NCI-H1105 treated with DMSO at 0.1 percent for 48 hours (cell line): ENCODE measurements at places on chromosomes 12 and 14.

GRCh38 chr12:28601570-28602058, 411.4 kb downstream of the CCDC91 start:
- DNase-seq: no peak

DNA sequence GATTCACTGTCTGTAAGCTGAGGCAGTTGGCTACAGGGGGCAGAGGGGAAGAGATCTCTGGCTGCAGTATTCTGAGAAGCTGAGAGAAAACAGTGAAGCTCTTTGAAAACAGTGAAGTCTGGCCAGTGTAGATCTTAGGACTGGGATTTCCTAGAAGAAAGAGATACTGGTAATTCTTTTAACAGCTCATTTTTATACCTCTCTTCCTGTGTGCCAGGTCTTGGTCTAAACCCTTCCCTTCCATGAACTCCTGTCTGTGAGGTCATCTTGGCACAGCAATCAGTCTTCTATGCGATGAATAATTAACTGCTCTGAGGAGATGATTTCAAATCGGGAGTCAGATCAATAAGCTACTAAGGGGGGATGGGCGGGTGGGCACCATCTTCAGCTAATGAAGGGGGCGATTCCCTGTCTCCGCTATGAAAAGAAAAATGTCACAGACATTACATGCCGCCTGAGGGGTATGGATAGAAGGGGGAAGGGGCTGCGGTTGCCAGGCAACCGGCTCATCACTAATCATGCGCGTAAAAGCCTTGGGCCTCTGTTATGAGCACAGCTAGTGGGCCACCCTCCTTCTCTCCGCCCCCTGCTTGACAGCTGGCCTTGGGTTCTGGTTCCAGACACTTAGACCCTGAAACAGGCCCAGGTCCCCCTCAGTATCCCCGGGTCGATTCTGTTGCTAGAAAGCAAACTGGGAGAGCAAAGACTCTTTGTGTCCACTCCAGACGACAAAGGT, 75.3 kb upstream of the CEP83 start:
- no peak for DNase-seq

DNA sequence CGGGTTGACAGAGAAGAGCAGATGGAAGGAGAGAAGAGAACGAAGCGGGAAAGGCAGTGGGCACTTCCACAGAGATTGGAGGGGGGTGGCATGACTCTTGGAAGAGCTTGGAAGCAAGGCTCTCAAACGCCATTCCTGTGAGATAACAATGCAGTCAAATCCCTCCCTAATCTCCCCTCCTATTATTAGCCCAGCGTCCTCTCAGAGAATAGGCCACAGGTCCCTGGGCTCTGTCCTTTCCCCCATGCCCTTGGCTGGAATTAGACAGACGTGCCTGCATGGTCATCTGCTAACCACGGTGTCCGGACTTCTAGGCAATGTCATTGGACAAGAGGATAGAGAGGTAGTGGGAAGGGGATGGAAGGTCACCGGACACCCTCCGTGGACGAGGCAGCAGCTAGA, 8.0 kb upstream of the MYH7 start:
- DNase-seq: no peak

- peak; percentile 81 for DNase-seq
Observed at GRCh38 chr14:88868558-88869159, 44.2 kb downstream of the TTC8 start.

GRCh38 chr14:73526036-73526984, 10.6 kb upstream of the ACOT1 start:
- DNase-seq: no peak

GRCh38 chr14:95196268-95196667, 38.9 kb upstream of the DICER1 start:
- DNase-seq: no peak

- peak; percentile 88 for DNase-seq
Observed at GRCh38 chr14:69574263-69574953, at the start of gene CCDC177. Gene CCDC177, minus strand, starts transcription at chr14:69574871. Its CDS starts 1,249 bp downstream, at chr14:69573622.

- no peak for DNase-seq
Observed at GRCh38 chr12:31944299-31944698, 14.9 kb upstream of the RESF1 start.

- peak; percentile 10 for DNase-seq
Observed at GRCh38 chr12:26245175-26245942, 50.0 kb downstream of the SSPN start.

GRCh38 chr12:55983232-55983842, 9.5 kb downstream of the RAB5B start:
- no peak for DNase-seq

DNA sequence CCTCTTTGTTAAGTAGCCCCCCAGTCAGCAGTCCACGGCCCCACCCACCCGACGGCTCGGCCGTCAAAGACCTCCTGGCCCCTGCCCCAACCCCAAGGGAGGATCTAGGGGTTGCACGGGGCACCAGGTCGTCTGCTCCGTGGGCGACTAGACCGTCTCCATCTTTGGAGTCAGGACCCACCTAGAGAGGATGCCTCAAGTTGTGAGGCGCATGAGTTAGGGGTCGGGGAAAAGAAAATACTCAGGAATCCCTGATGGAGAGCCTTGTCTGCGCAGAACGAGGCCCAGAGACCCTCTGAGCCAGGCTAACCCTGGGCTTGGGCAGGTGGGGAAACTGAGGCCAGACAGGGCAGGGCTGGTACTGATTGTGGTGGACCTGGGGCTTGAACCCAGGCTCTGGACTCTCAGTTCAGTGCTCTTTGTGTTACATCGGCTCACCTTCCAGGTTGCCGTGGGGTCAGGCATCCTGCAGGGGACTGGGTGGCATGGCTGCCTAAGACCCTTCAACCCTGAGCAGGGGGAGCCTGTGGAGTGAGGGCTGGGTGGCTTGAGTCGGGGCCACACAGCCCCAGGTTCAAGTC, 839 bp downstream of the OTUB2 start:
- no peak for DNase-seq

DNA sequence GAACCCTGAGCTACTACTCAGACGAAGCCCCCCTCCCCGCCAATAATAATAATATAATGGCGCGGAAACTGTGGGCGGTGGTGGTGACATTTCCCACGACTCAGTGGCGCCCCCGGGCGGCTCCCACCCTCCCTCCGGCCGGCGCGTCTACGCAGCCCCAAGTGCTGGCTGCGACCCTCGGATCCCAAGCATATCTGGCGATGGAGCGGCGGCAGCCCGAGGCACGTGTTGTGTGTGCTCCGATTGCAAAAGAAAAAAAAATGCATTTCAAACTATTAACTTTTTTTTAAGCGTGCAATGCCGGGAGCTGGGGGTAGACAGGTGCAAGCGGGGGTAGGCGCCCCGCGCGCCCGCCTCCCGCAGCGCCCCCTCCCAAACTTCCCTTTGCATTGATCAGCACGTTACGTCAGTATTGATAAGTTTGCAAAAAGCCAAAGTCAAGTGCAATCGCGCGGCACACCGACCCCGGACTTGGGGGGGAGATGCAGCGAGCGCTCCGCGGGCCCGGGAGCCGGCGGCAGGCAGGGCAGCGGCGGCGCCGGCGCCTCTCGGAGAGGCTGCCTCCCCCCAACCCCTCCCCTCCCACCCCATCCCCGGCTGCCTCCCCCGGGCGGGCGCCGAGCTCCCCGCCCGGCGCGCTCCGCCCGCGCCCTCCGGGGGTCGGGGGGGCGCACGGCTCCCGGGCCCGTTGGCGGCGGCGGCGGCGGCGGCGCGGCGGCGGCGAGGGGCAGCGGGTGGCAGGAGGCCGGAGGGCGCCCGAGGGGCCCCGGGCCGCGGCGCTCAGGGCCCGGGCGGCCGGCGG, 113.1 kb upstream of the MYL2 start:
- DNase-seq: peak; percentile 62

DNA sequence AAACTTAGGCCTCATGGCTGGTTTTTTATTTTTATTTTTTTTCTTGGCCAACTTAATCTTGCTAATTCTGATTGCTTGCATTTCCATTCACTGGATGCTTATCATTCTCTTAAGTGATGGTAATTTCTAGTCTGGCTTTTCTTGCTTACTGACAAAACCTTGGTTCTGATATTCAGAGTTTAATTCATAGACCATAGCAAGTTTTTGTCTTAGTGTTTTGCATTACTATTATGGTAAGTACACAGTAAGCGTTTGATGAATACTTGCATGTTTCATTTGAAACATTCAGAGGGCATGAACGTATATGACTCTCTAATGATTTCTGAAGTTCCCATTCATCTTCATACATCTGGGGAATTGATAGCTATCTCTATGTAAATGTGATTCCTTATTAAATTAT, 55.8 kb downstream of the GPHN start:
- no peak for DNase-seq

GRCh38 chr12:80271780-80272179, 172.3 kb upstream of the PTPRQ start:
- no peak for DNase-seq

GRCh38 chr14:102772781-102773570, 4.3 kb upstream of the TRAF3 start:
- no peak for DNase-seq

DNA sequence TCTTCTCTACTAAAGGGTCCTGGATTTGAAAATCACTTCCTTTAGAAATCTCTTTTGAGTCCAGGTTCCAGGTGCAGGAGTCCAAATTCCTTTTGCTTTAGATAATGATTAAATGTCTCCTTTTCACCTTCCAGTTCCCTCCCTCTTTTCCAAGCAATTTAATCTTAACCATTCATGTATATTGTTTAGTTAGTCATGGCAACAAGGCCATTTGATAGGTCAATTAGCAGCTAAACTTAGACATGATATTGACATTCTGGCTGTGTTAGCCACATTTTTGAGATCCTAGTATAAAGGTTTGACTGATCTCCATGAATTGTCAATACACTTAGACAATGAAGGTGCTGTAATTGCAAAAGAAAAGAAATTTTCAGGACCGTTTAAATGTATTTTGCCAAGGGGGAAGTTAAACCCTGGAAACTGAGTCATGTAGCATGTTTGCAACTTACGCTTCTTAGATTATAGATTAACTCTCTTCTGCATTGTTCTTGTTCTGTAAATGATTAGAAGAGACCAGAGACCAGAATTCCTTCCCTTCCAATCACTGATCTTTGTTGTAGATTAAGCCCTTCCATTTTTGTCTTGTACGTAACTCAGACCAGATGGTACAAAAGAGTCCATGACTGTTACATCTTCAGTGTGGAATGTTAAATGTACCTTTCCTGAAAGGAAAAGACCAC, 12.4 kb upstream of the C12orf75 start:
- DNase-seq: peak; percentile 33

- DNase-seq: no peak
Observed at GRCh38 chr12:67968321-67968720, 20.9 kb upstream of the IFNG-AS1 start.

DNA sequence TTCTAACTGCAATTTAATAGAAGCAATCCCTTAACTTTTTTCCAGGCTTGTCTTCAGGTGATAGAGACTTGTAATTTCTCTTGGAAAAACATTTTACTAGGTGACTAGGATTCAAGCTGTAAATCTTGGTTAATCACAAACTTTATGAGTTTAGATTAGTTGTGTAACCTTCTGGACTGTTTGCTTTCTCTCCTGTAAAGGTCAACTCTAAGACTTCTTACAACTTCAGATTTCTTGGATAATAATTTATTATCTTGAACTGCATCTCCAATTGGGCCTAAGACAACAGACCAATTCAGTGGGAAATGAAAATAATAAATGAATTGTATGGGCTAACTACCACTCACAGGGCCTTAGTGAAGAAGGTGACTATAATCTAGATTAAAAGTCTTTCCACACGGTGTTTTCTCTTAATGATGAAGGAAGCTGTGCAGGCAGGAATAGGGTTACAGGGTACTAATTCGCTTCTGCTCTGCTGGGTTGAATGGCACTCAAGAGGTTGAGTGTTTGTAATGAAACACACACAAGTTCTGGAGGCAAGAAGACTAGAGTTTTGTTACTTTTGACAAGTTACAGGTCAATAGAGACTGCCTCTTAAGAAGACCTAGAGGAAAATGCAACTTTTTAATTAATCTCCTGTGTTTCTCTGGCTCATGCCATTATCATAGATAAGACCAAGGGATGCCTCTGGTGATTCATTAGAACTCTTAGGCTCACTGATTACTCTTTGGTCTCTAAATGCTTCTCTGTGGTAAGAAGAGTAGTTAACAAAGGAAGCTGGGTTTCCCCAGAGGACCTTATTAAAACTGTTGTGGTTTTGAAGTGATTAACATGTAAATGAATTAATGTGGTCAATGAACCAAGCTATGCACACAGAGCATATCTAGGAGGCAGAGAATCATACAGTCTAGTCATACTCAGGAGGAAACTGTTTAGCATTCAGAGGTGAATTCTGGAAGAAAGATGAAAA, 30.0 kb upstream of the OR4E1 start:
- DNase-seq: no peak

DNA sequence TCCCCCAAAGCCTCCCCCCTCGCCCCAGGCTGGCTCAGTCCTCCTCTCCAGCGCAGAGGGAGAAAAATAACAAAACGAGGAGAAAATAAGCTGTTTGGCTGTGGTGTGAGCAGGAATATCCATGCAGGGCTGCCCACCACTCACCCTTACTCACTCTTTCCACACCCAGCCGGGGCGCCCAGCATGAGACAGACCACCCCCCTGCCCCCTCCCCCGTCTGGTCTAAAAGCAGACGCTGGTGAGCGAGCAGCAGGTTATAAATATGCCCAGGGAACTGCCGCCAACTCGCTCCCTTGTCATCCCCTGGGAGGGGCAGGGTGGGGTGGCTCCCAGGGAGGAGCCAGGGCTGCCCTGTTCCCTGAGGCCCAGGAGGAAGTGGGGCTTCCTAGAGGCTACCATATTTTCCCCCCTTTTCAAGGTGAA, 7.4 kb downstream of the WNT1 start:
- DNase-seq: no peak

GRCh38 chr14:106276326-106277267, 750.2 kb downstream of the TMEM121 start:
- DNase-seq: no peak

- no peak for DNase-seq
Observed at GRCh38 chr14:104878582-104878981, 13.5 kb downstream of the CEP170B start.

DNA sequence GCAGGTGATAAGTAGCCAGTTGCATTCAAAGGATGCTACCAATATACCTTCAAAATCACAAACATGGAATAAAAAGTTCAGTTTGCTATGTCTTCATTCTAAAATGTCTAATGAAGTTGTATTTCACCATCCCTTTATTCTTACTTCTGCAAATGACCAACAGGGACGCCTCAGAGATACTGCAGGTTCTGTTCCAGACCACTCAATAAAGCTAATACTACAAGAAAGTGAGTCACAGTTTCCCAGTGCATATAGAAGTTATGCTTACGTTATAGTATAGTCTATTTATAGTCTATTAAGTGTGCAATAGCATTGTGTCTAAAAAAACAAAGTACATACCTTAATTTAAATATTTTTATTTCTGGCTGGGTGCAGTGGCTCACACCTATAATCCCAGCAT, 29.3 kb upstream of the EIF5 start:
- no peak for DNase-seq

DNA sequence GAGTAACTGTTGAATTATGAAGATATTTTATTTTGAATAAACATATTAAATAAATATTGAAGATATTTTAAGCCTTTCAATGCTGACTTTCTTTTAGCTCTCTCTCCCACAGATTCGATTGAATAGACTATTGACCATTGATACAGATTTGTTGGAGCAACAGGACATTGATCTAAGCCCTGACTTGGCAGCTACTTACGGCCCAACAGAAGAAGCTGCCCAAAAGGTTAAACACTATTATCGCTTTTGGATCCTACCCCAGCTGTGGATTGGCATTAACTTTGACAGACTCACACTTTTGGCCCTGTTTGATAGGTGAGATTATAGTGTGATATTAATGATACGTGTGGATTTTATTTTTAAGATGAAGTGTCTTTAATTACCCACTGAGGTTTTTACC, 105.6 kb downstream of the PCNX1 start:
- no peak for DNase-seq
